ENCODE measurements at places on chromosomes 5 and 9.

- no peak for DNase-seq
Observed at GRCh38 chr5:38434966-38435705, 121.3 kb downstream of the LIFR start.

DNA sequence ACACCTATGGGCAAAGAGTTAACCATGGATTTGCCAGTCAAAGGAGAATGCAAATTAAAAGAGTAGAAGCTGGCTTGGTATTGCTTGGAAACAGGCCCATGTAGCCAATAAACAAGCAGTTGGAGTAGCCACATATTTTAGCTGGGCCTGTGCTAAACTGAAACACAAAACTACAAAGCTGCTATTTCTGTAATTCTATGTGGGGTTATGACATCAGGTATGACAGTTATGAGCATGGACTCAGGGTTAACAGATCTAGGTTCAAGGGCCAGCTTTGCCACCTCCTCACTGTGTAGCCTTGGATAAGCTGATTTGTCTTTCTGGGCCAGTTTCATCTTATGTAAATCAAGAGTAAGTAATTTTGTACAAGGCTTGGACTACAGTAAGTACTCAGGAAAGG lies 142.7 kb downstream of the PIP5K1B start:
- DNase-seq: no peak

- no peak for DNase-seq
Observed at GRCh38 chr5:10626473-10627013, 62.7 kb downstream of the ANKRD33B start.

DNA sequence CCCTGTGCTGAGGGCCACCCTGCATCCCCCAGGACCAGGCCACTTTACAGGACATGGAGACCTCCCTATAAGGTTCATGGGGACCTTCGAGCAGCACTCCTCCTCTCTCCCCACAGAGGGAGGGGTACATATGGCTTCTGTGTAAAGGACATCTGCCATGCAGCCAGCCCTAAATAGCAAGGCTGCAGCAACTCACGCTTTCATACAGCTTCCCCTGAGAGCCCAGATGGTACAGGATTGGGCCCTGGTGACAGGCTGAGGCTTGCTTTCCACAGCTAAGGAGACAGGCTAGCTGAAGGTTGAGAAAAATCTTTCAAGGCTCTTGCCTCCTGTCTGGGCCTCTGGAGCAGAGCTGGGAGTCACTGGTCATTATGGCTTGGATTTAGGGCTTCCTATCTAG lies 147.0 kb upstream of the ZNF366 start:
- DNase-seq: no peak

DNA sequence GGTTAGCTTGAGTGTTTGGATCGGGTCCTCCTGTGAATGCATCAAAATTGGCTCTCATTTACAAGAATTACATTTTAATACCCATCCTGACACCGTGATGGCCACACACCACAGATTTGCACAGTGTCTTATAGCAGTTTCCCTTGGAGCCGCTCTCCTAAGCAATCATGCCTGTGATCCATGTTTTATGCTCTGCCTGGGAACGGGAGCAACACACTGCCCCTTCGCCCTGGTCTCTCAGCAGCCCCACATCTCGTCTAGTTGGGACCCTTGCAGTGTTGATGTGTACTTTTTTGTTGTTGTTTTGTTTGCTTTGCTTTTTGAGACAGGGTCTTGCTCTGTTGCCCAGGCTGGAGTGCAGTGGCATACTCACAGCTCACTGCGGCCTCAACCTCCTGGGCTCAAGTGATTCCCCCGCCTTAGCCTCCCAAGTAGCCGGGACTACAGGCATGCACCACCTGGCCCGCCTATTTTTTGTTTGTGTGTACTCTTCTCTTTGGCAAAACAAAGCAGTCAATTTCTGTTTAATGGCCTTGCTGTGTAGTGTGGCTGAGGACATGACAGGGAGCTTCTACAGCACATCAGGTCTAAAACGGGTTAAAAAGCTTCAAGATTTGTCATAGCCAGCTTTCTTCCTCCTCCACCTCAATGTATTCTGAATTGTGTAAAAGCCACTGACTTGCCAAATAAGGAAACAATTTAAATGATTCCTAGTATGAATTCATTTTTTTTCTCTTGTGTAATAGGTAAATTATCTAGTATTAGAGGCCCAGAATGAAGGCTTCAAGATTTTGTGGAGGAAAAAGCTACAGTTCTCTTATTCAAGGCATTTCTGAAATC lies 101.6 kb upstream of the TBCA start:
- no peak for DNase-seq

DNA sequence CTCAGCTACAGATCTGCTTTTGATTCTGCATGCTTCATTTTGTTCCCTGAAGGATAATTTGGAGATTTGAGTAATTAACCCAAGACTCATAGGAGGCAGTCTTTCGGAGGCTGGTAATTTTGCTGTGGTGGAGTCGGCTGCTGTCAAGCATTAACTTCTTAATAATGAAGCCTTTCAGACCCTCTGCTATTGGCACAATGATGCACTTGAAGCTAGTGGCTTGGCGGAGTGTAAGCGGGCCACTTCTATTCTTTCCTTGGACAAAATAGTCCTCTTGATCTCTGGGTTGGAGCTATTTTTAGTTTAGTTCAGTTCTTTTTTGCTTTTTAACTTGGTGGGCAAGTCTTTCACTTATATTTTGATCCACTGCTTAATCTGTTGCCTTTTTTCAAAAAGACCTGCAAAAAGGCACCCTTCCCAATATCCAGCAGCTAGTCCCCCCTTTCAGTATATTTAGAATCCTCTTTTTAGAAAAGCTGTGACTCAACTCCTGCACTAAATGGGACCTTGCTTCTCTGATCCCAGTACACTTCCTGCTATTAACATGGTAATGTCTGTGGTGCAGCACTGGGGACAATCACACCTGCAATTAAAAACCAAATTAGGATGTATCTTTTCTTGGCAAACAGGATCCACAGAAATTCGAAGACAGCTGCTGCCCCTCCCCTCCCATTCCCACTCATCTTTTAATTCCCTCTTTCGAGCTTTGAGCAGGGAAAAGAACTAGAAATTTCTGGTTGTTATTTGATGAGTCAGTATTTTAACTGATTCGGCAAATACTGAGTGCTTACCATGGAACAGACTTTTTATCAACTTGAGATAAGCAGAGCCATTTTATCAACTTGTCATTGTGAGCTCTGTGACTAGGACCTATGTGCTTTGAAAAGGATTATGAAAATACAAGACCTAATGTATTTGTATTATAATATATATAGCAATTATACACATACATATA lies 169.4 kb upstream of the ANKRD55 start:
- no peak for DNase-seq

DNA sequence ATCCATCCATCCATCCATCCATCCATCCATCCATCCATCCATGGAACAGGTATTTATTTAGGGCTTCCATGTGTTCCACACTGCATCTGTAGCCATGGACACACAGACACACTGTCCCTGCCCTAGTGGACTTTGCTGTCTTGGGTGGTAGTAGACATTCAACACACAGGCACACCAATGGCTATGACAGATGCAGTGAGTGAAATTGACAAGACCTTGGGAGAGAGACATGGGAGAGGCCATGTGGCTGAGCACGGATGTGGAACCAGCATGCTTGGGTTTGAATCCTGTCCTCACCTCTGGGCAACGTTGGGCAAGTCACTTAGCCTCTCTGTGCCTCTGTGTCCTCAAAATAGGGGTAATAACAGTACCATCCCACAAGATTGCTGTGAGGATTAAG lies 45.3 kb downstream of the STOM start:
- DNase-seq: no peak

GRCh38 chr5:132370971-132371602 lies 1.6 kb downstream of the SLC22A5 start:
- no peak for DNase-seq

DNA sequence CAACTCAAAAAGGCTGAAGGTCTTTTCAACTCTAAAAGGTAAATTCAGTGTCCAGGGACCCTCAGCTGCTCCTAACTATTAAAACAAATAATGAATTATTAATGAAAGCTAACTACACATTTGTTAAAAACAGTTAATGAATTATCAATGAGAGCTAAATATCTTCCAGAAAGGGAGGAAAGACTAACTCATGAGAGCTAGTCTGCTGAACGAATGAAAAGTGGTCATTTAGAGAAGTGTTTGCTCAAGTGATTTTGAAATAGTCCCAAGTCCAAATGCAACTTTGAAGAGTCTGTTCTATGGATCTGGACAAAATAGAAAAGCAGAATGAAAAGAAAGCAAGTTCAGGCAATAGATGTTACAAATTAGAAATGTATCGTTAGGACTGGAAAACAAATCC lies 133.9 kb upstream of the SPEF2 start:
- DNase-seq: no peak

DNA sequence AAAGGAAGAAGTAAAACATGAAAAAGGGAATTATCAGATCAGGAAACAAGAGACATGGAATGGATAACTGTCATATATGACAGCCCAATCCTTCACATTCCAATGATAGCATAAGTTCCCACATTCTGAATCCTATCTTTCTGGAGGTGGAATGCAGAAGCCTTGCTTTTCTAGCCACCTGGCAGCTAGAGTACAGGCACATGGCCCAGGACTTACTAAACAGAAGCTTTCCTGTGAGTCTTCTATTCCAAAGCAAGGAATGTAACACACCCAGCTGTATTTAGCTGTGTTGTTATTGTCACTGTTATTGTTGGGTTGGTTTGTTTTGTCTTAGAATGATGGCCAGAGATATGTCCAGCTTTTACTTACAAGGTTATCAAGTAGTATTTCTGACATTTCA lies 780.5 kb upstream of the ZNF608 start:
- DNase-seq: no peak

- DNase-seq: no peak
Observed at GRCh38 chr5:41794471-41794870, 75.8 kb downstream of the OXCT1 start.

GRCh38 chr5:132369474-132370180 lies at the start of gene SLC22A5:
SLC22A5 (plus strand) TSS chr5:132369710; CDS start chr5:132369973, 263 bp downstream.
- peak; percentile 34 for DNase-seq

DNA sequence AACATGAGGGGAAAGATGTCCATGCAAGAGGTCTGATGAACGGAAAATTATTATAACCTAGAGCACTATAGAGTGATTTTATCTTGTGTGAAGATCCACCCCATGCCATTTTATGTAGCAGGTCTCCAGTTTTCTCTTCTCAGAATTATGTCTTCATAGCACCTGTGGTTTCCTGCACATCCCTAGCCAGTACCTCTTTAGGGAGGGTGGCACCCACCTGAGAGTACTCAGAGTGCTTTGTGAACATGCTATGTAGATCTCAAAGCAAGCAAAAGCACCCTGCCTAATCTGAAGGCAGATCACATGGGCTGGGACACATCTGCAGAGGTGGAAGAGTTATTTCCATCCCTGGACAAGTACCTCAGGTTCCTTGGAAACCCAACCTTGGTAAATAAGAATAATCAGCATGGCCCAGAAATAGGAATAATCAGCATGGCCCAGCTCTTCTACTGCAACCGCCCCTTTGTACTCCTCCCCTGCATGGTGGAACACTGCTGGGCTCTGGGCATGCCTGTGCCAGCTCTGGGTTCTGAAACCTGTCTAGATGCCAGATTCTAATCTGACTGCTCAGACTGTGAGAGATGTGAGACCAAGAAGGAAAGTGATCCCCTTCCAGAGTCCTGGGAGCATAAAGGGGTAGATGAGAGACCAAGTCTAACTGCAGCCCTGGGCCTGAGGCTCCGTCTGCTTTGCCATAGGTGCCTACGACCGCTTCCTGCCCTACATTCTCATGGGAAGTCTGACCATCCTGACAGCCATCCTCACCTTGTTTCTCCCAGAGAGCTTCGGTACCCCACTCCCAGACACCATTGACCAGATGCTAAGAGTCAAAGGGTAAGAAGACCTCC lies 23.7 kb downstream of the SLC22A5 start:
- DNase-seq: no peak

GRCh38 chr5:112960863-112961504 lies 15.6 kb upstream of the DCP2 start:
- no peak for DNase-seq

GRCh38 chr5:159038907-159039306 lies 60.8 kb downstream of the EBF1 start:
- DNase-seq: no peak

DNA sequence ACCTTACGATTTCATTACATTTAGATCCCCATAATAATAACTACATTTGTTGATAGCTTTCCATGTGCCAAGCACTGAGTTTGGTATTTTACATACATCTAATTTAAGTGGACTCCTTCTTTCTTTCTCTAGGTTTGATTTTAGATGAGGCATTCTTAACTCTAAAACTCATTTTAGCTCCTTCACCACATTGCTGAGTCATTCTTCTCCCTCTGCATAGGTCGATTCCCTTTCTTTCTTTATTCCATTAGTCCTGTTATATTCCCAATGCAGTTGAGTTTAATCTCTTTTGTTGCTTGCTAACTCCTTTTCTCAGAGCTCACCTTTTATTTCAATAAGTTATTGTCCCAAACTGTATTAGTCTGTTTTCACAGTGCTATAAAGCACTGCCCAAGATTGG lies 329.8 kb downstream of the TAF11L14 start:
- DNase-seq: no peak
